CD4-positive, alpha-beta T cell treated with Interleukin-10 for 1 hour (primary cell): ENCODE measurements at places on chromosomes 1 and 21.
A peak's percentile ranks its signal among the peaks of the same experiment; 100 is the strongest.

- DNase-seq, result no peak
Observed at GRCh38 chr1:42937141-42937696, 21.4 kb downstream of the SLC2A1 start.

DNA sequence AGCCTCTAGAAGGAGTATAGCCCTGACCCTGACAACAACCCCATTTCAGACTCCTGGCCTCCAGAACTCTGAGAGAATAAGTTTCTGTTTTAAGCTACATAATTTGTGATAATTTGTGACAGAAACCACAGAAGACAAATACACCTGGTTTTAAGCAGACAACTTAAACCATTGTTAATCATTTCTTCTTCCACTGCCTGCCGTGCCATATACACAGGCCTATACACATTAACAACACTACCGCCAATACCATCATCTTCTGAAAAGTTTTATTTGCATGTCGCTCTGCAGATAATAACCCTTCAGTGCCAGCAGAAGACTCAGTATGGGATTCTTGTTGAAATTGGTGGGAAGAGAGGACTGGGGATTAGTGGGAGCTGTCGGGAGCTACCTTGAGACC lies 39.9 kb upstream of the KRTAP19-8 start:
- DNase-seq, result no peak

DNA sequence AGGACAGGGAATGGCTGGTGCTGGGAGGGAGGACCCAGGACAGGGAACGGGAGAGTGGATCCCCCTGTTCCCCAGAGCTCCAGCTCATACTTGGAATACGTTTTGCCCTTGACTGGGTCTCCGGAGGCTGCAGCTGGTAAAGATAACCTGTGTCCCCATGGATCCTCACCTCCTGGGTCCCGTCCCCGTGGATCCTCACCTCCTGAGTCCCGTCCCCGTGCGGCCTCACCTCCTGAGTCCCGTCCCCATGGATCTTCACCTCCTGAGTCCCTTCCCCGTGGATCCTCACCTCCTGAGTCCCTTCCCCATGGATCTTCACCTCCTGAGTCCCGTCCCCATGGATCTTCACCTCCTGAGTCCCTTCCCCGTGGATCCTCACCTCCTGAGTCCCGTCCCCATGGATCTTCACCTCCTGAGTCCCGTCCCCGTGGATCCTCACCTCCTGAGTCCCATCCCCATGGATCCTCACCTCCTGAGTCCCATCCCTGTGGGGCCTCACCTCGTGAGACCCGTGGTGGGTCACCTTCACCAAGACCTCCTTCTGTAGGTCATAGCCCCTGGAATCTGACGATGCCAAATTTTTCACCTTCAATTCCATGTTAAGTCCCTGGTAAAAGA lies 61.4 kb downstream of the SCCPDH start:
- DNase-seq, result no peak

GRCh38 chr1:34982820-34983376 lies 2.2 kb downstream of the TMEM35B start:
- DNase-seq, result no peak

DNA sequence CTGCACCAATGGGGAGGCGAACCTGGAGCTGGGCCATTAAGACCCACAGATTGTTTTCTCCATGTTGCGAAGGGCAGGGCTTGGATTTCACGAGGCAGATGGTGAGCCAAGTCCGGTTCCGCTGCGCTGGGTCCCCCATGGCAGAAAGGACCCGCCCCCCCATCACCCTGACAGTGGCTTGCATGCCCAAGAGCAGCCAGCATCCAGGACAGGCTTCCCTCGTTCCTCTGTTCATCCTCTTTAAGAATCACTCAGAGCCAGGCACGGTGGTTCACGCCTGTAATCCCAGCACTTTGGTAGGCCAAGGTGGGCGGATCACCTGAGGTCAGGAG lies 15.8 kb upstream of the NPHP4 start:
- DNase-seq, result no peak

DNA sequence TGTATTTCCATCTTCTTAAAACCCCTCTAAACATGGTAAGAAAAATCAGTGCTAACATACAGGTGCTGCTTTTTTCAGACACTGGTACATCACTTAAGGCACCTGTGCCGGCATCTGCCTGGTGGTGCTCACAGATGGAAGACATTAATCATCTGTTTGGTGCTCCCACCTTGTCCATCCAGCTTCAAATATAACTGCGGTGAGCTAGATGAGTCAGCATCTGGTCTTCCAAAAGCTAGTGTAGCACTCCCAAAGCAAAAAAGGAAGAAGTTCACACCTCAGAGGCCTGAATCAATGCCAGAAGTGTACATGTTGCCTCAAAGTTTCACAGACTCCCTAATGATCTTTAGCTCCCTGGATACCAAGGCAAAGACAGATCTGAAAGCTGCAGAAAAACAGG lies 44.4 kb downstream of the TM2D1 start:
- no peak for DNase-seq

DNA sequence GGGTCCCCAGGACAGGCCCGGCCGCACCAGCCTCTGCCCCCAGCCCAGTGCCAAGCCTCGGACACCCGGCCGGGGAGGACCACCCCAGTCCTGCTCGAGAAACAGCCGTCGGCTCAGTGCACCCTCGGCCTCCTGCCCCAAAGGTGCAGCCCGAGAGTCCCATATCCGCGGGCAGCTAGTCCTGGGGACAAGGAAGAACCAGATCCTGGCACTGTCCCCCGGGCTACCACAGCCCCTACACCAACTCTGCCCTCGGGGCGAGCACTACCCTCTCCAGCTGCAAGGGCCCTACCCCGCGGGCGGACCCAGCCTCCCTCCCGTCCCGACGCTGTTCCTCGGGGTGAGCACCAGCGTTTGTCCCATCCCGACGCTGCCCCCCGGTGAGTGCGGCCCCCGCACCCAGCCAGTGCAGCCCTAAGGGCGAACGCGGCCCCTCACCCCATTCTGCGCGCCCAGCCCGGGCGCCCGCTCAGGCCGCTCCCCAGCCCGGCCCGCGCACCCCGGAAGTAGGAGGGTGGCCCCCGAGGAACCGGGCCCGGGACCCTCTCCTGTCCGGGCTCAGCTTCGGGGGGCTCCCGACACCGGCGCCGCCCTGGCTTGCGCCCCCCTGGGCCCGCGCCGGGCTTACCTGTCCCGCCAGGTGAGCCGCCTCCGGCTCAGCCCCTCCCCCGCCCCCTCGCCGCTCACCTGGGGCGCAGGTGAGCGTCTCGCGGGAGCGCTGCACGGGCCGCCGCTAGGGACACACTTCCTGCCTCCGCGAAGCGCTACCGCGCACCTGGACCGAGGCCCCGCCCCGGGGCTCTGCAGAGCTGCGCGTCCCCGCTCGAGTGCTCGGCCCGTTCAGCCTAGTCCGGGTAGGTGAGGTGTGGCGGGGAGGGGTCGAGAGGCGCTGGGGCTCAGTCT lies at the start of gene KDF1:
TSS of gene KDF1 (minus strand) at position 747 of the 903 bp plus-strand sequence. CDS start 8,088 bp downstream, outside the sequence.
- peak; percentile 70 for DNase-seq

GRCh38 chr1:94068999-94069918 lies 51.7 kb downstream of the ABCA4 start:
- DNase-seq, result no peak

DNA sequence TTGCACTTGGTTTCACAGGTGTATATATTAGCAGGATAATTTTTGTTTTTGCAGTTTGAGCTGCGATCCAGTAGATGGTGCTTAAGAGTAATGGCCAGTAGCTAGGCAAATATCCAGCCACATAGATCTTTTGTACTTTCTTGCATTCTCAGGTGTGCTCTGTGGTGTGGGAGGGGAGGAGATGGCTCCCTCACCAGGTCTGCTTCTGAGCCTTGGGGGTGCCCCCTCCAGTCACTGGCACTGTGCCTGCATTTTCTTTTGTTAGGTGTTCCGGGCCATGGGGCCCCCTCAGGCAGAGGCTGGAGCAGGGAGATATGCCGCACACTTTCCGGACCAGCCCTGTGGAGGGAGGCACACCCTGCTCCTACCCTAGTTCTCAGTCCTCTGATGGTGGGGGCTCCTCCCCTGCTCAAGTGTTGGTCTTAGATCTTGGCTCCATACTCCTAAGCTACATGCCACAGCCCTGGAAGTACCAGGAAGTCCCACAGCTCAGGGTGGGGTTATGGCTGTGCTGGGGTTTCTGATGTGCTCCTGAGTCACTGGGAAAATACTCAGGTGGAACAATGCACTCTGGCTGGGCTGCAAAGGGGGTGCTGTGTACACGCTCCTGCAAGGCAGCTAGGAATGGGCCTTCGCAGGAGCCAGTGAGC lies 197.6 kb upstream of the DMRTA2 start:
- DNase-seq, result no peak

DNA sequence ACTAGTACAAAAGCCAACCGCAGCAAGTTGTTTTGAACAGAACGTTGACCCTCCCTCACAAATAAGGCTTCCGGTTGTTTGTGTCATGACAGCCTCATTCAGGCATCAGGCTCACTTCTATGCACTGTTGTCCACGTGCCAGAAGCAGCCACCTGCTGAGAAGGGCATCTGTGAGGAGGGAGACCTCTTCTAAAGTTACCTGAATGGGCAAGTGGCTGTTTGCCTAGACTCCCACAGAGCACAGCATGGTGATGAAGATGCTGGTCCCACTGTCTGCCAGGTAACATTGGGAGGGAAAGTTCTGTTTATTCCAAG lies 176.1 kb downstream of the CLIC6 start:
- no peak for DNase-seq

GRCh38 chr1:223216074-223216473 lies 73.0 kb upstream of the TLR5 start:
- no peak for DNase-seq

DNA sequence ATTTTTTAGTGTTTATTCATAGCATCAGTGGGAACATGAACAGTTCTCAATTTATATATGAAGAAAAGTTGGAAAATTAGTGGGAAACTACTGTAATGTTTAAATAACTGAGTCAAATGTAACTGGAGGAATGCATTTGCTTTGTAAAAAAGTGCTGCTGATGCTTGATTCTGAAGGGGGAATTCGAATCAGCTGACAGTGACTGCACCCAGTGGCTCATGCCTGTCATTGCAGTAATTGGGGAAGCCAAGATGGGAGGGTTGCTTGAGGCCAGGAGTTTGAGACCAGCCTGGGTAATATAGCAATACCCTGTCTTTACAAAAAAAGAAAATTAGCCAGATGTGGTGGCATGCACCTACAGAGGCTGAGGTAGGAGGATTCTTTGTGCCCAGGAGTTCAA lies 398.4 kb downstream of the ZP4 start:
- no peak for DNase-seq

- no peak for DNase-seq
Observed at GRCh38 chr1:201251851-201252430, 31.4 kb upstream of the PKP1 start.

DNA sequence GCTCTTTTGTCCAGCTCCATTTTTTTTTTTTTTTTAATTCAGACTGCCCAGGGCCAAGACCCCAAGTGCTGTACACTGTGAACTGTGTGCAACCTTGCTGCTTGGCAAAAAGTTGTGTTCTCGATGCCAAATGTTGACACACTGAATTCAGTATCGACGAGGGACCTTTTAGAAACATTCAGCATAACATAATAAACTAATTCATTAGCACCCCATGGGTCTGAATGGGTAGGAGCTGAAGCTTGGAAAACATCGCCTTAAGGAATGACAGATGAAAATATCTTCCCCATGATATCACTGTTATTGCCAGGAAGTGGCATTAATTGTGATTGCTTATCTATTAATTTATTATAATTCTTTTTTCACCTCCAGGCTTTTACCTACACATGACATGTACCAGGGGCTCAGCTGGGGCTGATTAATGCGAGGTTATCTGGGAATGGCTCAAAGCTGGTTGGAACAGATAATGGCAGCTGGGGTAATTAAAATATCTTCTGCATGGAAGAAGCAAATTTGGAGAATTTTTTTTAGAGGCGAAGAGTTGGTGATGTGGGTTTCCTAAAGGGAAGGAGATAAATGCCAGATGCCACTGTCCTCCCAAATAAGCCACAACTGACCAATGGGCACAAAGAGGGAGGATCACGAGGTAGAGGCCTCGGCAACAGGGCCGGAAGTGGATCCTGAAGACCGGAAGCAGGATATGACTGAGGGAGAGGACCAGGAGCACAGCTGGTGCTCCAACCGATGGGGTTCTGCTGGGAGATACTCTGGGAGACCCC lies 169.3 kb downstream of the GRIK3 start:
- DNase-seq, result no peak

DNA sequence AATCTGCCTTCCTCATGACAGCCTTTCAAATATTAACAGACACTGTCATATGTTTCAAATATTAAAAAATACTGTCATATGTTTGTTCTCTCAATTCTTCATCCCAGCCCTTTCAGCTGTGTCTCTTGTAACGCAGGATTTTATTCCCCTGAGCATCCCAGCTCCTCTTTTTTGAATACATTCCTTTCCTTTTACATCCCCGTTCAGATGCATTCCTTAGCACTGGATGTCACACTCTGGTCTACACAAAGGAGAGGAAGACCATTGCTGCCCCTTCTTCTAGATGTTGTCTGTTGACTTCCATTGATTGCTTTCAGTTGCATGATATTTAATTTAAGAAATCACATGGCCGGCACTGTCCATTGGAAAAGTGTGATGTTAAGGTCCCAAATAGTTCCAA lies 117.4 kb upstream of the PAXBP1 start:
- DNase-seq, result no peak

DNA sequence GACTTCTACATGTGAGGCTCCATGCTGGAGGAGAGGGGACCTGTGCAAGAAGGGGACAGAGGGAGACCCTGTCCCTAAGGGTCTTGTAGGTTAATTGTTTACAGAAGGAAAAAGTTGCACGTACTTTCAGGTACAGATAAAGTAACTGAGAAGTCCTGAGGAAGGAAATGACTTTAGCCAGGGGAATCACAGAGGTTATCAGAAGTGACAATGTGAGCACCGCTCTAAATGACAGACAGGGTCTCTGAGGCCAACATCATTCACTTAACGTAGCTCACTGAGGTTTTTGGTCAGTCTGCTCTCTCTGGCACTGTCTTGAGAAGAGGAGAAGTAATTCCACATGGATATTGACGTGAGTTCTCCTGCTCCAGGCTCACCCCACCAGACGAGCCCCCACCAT lies 12.0 kb downstream of the TAF5L start:
- DNase-seq, result no peak

DNA sequence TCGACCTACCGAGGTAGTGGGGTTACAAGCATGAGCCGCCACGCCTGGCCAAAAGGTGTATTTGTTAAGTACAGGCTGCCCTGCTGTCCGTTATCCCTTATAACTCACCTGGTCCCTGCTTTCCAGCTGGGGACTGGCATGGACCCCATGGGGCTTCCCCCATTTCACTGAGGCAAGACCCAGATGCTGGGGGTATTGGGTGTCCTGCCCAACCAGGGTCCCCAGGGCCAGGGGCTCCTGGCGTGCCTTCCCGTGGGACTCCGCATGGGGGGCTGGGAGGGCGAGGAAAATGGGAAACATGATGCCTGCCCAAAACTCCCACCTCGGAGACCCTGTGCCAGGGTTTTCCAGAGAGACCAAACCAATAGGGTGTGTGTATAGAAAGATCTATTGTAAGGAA lies 64.4 kb downstream of the FAAP20 start:
- DNase-seq, result no peak

- DNase-seq, result no peak
Observed at GRCh38 chr1:61672376-61672775, 52.6 kb downstream of the TM2D1 start.

- no peak for DNase-seq
Observed at GRCh38 chr1:205266611-205267305, 39.0 kb downstream of the TMCC2 start.

GRCh38 chr21:15112858-15113257 lies 48.1 kb upstream of the NRIP1 start:
- no peak for DNase-seq
